ENCODE measurements at places on chromosomes 1 and 21.

DNA sequence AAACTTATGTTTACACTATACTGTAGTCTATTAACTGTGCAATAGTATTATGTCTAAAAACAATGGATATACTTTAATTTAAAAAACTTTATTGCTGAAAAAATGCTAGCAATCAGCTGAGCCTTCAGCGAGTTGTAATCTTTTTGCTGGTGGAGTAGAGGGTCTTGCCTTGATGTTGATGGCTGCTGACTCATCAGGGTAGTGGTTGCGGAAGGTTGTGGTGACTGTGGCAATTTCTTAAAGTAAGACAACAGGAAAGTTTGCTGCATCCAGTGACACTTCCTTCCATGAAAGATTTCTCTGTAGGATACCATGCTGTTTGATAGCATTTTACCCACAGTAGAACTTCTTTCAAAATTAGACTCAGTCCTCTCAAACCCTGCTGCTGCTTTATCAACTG lies 234.7 kb upstream of the CSF3R start:
- no peak for DNase-seq

DNA sequence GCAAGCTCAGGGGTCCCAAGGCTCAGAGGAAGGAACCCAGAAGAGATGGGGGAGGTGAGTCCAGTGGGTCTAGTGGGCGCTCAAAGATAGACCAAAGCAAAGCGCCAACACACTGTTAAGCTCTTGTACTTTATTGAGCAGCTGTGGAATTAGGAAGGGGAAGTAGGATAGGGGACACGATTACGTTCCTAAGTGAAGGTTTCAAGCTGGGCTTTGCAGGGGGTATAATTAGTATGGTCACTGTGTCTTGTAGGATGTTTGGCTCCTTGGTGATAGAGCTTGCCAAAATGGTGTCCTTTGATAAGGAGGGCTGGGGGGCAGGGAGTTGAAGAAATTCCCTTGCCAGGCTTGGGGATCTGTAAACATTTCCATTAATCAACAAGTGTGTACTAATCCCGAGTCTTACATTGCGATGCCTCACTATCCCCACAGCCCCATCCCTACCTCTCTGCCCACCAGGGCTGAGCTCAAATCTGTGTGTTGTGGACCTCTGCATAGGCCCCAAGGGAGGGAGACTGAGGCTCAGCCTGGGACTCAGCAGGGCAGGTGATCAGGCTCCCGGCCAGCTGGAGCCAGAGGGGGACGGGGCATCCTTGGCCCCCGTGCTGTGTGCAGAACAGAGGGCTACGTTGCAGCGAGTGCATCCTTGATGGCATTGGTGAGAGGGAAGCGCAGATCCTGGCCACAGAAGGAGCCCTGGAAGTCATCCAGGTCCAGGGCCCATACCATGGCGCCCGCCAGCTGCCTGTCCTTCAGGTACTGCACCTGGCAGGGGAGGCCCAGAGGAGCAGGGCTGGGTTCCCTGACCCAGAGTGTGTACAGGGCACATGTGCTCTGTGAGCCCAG lies 3.4 kb upstream of the MYBPH start:
- no peak for DNase-seq

DNA sequence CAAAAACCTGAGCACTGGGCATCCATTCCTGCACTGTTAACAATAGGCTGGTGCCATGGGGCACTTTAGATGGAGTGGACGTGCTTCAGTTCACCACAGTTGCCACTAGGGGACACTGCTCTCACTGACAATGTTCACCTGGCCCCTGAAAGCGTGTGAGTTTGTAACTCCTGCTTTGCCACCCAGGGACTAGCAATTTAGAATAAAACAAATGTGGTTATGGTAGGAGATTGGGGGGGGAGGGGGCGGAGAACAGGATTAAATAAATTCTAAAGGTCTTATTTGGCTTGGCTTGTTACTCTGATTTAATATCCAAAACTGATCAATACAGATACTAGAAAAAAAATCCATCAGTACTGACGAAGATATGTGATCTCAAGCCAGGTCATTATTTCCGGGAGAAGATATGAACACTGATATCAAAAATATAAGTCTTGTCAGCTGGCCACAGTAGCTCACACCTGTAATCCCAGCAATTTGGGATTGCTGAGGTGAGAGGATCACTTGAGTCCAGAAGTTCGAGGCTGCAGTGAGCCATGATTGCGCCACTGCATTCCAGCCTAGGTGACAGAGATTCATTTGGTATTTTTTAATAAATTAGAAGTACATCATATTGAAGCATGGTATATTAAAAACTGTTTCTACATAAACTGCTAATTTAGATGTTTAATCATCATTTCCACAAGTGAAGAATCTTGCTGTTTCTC lies 23.2 kb downstream of the INTS7 start:
- no peak for DNase-seq

DNA sequence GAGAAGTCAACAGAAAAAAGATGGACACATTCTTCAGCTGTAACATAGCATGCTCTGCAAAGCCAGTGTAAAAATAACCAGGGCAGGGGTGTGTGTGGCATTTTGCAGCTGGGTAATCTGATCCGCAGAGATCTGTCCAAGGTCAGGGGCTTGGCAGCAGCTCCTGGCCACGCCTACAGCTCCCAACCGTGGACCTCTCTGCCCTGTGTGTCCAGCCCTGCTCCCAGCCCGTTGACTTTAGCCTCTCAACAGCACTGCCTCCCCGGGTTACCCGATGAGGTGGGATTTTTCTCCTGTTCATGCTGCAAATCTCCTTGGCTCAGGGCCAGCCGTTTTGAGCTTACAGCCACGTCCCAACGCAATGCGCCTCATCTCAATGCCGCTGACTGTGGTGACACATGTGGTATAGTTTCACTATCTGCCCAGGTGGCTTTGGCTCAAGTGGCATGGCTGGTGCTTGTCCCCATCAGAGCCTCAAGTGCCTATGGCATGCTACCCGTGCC lies 68.1 kb downstream of the VWA5B1 start:
- no peak for DNase-seq

GRCh38 chr1:55600242-55600641 lies 385.1 kb upstream of the USP24 start:
- no peak for DNase-seq

GRCh38 chr1:116175611-116176010 lies 64.4 kb downstream of the MAB21L3 start:
- no peak for DNase-seq

DNA sequence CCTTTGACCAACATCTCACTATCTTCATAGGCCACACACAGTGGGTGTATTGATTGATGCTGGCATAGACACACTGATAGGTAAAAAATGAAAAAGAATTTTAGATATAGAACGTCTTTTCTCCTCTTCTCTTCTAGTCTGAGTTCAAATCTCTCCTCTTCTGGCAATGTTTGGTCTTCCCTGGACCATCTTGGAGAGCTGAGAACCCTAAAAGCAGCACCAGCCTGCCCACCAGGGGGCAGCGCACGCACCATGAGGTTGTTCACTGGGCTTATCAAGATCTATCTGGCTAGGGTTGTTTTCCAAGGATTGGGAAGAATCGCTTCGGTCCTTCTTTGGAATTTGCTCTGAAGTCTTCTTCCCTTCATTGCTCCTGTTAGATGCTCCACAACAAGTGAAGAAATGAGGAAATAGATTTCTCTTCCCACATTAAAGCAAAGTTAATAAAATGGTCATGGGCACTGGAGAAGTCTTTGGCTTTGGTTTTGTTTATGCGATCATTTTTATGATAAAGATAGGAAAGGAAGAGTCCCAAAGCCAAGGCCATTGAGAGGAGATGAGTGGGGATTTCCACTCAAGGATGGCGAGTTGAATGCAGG lies 104.0 kb upstream of the OLIG2 start:
- DNase-seq = no peak

DNA sequence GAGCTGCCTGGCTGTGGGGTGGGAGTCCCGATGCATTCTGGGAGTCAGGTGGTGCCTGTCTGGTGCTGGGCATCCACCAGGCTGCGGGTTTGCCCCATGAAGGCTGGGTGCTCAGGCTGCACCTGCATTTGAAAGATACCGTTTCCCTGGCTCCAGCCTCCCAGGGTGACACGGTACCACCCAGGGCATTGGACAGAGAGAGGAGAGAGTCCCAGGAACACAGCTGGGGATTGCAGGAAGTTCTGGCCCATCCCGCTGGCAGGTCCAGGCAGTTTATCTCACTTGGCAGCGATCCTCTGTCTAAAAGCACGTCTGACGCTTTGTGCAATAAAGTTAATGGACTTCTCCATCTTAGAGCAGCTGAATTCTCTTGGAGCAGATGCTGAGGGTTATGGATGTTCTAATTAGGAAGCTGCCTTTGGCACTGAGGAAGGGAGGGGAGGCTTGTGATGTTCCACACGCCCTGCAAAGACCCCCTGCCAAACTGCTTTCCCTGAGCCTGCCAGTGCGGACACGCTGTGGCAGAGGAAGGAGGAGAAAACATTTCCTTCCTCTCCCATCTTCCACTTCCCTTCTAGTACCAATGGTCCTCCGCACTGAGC lies 246.9 kb downstream of the GRIK3 start:
- DNase-seq = no peak

GRCh38 chr1:45887156-45887842 lies 83.9 kb downstream of the MAST2 start:
- DNase-seq = no peak

DNA sequence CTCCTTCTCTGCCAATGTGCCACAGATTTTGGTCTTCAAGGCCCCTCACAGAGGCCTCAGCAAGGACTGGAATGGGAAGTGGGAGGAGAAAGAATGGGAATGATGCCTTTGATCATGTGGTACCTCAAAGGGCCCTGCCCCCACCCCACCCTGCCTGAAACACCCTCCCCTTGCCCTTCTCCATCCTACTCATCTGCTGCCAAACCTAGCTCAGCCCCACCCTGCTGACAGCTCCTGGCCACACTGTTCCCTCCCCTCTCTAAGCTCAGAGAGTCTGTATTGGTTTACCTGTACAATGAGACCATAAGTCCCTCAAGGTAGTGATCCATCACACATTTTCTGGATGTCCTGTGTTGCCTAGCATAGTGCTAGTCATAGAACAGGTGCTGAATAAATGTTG lies 6.7 kb upstream of the ARHGAP30 start:
- no peak for DNase-seq

- DNase-seq = no peak
Measured at GRCh38 chr1:198084241-198084908, 72.4 kb upstream of the NEK7 start.

DNA sequence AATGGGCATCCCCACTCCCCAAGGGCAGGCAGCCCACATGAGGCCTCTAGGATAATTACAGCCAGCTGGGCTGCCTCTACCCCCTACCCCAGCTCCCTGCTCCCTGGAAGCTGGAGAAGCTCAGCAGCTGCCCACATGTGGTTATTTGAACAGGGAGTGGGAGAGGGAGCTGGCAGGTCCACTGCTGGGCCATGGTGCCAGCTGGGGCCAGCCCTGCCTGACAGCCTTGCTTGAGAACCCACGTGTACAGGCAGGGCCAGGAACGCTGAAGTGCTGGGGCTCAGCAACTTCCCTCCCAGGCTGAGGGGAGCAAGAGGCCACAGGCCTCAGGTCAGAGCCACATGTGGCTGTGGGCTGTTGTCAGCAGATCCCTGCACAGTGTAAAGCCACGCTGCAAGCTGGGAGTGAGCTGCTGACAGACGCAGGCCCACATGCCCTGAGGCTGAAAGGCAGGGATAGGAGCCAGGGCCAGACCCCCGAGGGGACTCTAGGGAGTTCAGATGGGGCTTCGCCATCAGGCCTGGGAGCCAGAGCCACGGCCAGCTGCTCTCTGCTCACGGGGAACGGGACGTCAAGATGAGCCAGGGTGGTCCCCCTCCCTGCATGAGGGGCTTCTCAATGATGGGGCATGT lies 129.0 kb downstream of the SYF2 start:
- DNase-seq = no peak

DNA sequence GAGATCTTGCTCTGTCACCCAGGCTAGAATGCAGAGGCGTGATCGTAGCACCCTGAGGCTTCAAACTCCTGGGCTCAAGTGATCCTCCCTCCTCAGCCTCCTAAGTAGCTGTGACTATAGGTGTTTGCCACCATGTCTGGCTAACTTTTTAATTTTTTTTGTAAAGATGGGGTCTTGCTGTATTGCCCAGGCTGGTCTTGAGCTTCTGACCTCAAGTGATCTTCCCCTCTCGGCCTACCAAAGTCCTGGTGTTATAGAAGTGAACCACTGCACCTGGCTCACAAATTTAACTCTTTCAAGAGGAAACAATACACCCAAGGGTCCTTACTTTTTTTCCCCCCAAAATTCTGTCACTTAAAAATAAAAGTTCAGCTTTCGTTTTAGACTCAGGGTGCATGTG lies 62.3 kb downstream of the GALNT2 start:
- DNase-seq = no peak

- DNase-seq = no peak
Measured at GRCh38 chr1:14561014-14561693, 37.3 kb upstream of the KAZN start.

- DNase-seq = no peak
Measured at GRCh38 chr1:39102537-39103327, 76.6 kb downstream of the NDUFS5 start.

DNA sequence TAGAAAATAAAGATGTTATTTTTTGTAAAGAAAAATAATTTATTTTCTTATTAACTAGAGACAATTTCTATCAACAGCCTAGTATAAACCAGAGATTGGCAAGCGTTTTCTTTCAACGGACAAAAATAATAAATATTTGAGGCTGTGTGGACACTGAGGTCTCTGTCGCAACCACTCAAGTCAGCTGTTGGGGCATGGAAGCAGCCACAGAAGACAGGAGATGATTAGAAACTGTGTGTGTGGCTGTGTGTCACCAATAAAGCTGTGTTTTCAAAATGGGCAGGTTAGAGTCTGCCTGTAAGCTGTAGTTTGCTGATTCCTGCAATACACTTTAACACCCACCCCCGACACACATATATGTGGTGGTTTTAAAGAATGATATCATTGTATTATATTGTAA lies 200.6 kb upstream of the HMCN1 start:
- no peak for DNase-seq

GRCh38 chr1:158045639-158046038 lies 52.2 kb downstream of the KIRREL1 start:
- DNase-seq = no peak

GRCh38 chr1:209876078-209876800 lies 48.5 kb downstream of the UTP25 start:
- DNase-seq = no peak

GRCh38 chr1:209265301-209265700 lies 318.2 kb upstream of the CAMK1G start:
- no peak for DNase-seq

DNA sequence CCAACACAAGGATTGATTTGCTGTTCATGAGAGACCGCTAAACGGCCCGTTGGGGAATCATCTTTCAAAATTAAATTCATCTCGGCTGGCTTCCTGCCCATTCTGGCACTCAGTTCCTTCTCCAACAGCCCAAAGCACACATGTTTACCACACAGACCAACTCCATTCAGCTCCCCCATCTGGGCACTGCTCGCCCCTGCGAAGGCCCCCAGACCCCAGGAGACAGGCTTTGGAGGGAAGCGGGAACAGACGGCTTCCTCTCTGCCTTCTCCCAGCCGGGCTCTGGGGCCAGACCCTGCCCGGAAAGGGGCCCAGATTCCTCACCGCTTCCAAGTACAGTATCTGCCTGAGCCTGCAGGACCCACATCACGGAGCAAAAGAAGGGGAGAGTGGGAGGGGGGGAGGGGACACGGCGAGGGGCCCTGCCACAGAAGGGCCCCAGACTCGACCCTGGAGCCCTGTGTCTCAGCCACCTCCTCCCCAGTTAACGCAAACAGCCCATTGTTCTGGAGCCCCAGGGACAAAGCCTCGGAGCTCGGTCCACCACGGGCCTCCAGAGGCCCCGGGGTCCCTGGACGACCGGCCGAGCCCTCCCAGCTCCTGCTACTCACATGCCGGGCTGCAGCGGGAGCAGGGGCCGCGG lies 660 bp downstream of the MEGF6 start:
- no peak for DNase-seq

All from right renal pelvis (tissue), 4 donors.